NCI-H1417 treated with DMSO at 0.1 percent for 48 hours (cell line): ENCODE measurements at places on chromosomes 5 and 9.

- DNase-seq = peak; percentile 29
These were observed 21.3 kb downstream of the HK3 start for GRCh38 chr5:176877793-176878331.

DNA sequence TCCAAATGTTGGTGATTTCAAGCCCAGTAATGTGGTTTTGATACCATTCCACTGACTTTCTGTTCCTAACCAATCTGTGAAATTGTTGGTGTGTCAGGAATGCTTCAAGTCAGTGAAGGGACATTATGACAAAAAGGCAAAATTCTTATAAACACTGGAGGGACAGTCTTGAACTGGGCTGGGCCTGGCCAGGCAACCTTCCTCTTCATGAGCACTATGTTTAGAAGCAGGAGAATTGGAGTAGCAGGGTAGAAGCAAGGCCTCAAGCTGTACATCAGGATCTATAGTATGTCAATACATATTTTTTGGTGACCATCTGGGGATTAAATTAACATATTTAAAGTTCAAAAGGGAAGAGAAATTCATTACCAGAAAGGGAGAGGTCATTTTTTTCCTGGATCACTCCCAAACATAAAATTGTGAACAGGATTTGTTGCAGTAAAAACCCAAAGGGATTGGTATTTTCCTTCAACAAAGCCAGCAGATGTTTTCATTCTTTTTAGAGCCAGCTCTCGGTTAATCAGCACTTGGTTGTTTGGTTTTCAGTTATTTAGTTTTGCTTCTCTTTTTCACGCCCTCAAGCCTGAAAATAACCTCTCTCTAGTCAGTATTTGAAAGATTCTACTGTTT is 77.9 kb upstream of the PIK3R1 start:
- DNase-seq = no peak

DNA sequence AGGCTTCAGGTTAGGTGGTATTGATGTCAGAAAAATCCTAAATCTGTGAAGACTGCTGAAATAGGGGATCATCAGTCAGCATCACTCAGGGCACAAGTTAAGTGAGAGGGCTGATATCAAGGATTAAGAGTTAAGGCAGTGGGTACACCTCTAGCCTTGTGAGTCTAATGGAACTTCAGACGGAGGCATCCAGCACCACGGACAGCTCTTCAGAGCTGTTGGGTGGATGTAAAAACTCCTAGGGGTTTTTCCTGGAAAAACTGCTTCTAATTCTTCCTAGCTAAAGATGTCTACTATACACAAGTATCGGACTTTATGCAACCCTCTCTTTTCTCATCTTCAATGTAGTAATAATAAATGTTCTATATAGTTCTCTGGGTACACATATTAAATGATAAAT is 165.9 kb downstream of the SH3GL2 start:
- no peak for DNase-seq

DNA sequence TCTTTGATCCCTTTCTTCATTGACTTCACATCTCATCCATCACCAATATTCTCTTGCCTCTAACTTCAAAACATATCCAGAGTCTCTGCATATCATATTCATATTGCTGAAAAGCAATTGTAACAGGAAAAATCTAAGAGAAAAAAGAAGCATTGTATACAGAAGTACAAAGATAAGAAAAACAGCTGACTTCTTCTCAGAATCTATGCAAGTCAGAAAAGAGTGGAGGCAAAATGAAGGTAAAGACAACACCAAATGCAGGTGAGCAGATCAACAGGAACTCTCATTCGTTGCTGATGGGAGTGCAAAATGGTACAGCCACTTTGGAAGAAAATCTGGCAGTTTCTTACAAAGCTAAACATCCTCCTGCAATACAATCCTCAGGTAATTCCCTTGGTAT is 155.6 kb downstream of the PHF2 start:
- no peak for DNase-seq

DNA sequence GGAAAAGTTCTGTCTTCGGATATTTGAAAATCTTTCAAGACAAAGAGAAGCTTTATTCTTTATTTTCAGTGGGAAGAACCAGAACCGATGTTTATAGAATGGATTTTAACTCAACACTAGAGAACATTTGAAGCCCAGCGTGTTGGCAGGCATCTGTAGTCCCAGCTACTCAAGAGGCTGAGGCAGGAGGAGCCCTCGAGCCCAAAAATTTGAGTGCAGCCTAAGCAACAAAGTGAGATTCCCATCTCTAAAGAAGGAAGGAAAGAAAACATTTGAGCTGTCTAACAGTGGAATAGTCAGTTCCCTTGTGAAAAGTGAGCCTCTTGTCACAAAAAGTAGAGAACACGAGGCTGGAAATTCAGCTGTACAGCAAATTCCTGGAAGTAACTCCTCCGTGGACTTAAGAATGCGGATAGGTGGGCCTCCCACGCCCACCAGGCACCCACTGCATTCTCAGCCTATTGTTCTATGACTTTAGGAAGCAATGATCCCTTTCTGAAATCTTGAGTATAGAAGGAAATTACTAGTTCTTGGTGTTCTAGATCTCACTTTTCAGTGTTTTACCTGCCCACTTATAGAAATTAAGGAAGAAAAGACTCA is 2.3 kb upstream of the PTPDC1 start:
- DNase-seq = no peak

- DNase-seq = no peak
These were observed 8.0 kb upstream of the TLR4 start for GRCh38 chr9:117696154-117696553.

DNA sequence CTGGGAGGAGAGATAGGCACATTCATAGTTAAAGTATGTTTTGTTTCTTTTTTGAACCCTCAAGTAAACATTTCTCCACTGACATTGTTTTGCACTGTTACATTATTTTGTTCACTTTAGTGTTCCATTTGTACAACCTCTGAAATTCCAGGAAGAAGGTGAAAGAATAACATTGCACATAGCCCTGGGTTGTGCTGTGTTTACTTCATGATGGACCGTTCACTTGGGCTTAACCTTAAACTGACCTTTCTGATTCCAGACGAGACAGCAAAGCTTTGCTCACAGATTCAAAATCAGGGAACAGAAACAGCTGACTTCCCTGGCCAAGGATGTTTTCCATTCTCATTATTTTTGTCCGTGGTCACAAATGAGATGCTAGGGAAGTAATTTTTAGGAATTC is 42.8 kb upstream of the GDNF start:
- DNase-seq = no peak

GRCh38 chr5:136174021-136174659 is 18.8 kb downstream of the SMIM32 start:
- no peak for DNase-seq

DNA sequence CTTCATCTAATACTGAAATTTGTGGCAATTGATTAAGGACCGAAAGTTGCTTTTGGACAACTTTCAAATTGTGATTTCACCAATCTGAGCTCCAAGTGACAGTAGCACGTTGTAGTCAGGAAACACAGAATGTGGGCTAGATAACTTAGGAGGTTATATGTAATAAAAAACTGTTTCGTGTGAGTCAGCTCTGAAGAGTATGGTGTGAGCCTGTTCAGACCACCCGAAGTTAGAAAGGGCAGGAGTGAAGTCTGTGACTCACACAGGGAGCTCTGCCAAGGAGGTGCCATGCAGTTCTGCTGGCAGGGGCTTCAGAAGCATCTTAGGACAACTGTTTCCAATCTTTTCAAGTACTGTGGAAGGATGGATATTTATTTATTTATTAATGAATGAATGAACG is 16.4 kb upstream of the ZBTB34 start:
- DNase-seq = no peak
